Choroid plexus epithelial cell (primary cell): ENCODE measurements at places on chromosomes 4 and X.
A peak's percentile ranks its signal among the peaks of the same experiment; 100 is the strongest.

DNA sequence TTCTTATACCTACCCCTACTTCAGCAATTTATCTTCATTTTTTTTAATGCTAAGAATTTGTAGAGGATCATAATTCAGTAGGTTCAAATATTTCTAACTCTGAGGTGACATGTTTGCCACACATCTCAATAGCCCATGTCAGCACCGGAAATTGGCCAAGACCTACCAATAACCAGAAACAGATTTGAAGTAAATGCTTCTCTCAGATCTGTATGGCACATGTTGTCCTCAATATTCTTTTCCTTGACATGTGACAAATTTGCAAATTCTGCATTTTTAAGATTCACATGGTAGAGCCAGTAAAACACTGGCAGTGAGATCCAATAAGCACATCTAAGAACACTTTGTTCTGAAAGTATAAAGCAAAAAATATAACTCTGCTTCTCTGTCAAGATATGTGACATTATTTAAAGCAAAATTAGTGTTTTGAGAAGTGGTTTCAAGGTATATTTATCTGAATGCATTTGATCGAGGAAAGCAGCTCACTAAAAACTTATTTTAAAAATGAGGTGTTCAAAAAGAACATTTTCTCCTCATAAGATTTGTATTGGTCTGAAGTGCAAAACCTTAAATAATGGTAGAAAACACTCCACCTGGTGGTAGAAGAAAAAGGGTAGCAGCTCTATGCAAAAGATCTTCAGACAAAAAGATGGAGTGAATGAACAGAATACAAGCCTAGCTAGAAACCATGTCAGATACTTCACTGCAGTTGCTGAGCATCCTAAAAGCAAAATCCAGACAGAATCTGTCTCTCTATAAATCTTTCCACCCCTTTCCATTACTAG is 513.8 kb upstream of the FAM241A start:
- DNase-seq, result peak; percentile 51

DNA sequence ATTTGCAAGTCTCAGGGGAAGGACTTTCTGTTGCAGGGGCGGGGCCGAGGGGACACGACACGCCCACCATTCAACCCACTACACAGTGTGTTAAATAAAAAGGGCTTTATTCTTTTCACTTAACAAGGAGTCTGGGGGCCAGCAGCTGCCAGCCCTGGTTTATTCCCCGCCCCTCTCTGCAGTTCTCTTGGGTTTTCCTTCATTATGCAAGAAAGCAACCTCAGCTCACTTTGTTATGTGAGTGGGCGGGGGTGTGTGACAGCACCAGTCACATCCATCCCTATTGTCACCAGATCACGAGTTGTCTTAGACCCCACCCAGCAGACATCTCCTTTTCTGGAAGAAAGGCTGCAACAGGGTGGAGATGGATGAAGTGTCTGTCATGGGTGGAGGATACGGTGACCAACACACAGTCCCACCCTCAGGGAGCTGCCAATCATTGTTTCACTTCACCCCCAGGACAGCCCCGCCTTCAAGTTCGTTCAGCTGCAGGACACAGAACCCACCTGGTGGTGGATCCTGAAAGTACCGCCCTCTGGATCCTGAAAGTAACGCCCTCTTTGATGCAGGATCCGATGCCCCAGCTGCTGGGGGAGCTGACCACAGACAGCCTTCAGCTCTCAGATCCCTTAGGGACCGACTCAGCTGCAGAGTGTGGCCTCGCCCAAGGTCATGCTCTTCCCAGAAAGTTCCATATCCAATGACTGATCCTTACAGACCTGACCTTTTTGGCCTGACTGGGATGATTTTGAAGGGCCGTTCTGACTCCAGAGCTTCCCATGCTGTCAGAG is 79.6 kb downstream of the SMIM20 start:
- DNase-seq, result peak; percentile 14

DNA sequence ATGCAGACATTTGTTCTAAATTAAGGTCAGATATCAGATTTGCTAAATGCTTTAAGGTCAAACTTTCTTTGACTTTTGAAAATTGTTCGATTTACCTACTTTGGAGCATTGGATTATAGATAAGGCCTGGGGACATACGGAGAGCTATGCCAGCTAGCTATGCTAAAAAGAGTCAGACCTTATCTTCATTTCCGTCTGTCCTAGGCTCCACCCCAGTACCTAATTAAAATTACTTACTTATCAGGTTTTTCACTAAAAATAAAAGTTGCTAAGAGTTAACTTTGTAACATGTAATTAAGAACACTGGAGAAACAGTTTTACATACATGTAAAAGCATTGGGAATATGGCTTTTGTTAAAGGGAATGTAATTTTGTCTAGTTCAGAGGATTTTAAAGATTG is 7.1 kb upstream of the TMEM35A start:
- no peak for DNase-seq

DNA sequence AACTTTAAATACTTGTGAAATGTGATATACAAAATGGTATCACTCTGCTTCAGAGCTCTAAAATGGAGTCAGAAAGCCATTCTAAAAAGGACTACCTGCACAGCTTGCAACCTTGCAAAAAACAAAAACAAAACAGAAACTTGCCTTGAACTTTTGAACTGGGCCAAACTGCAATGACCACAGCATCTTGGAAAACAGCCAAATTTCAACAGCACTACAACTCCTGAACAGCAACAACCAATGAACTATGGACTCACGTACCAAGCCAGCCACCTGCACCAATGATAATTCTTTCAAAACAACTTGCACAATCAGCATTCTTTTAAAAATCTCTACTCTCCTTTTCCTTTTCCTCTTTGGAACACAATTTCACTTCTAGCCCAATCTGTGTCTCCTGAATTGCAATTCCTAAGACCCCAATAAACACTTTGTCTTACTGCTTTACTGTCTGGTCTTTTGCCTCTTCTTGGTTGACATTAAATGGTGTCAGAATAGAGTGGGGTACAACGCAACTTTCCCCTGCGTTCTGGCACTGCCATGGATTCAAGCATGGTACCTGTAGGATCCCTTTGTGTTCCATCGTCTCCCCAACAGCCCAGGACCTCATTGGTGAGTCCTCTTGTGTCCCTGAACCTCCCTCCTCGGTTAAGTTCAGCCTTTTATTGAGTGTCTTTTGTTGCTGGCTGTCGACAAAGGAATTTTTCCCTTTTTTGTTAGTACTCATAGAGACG is 35.7 kb upstream of the FMR1 start:
- peak; percentile 44 for DNase-seq
